Mammary epithelial cell (primary cell): ENCODE measurements at places on chromosomes 12 and 14. TPM values are rescaled to one million over a fixed set of nuclear protein-coding genes. Genes with fewer than 3 reads are reported as not detected.

DNA sequence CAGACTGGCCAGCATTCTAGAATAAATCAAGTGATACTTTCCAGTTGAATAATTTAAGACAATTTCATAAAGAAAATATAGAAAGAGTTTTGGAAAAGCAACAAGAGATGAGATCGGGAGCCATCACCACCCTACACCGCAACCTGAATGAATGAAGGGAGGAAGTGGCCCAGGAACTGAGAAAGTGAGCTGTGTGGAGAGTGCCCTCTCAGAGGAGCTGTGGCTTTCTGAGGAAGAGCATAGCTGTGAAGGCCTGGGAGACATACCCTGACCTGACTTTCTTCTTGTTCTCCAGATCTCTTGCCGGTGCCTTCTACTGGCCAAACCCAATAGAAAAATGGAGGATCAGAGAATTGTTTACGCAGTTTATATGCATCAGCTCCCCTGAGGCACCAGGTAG lies 79.3 kb upstream of the TSPAN8 start:
- no peak for DNase-seq

Gene CFAP73
- total RNA-seq: not detected in 2 replicates

Gene NFKBIA
- 81.0 TPM for total RNA-seq

DNA sequence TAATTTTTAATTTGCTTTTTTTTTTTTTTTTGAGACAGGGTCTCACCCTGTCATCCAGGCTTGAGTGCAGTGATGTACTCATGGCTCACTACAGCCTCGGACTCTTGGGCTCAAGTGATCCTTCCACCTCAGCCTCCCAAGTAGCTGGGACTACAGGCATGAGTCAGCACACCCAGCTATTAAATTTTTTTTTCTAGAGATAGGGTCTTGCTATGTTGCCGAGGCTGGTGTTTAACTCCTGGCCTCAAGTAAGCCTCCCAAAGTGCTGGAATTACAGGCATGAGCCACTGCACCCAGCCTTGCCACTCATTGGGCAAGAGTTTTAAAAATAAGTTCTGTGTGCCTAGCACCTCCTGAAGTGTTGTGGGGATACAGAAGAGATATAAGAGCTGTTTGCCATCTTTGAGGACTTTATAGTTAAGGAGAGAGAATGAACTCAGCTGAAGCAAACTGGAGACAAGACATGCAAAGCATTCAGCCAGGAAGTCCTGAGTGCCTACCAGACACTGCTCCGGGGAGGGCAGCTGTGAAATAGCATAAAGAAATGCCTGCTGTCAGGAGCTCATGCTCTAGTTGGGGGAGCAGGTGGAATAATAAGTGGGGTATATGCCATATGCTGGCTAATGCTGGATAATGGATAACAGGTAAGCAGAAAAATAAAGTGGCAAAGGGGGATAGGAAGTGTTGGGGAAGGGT lies 15.0 kb upstream of the EMP1 start:
- no peak for DNase-seq

DNA sequence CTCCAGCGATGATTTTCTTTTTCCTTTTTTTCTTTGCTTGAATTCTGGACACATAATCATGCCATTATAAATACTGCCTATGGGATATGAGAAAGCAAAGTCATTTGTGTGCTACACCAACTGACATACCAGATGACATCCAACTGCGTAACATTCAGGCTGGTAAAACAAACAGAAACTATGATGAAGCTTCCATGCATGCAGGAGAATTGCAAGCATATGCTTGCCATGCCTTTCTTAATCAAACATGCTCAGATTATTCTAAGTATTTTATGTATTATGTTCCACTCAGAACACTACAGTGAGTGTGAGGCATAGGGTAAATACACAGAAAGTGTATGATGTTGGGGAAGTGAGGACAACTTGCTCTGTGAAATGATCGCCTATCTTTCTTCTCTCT lies 97.4 kb downstream of the C12orf50 start:
- peak; percentile 30 for DNase-seq

GRCh38 chr12:69906411-69907216 lies 81.6 kb downstream of the MYRFL start:
- no peak for DNase-seq

DNA sequence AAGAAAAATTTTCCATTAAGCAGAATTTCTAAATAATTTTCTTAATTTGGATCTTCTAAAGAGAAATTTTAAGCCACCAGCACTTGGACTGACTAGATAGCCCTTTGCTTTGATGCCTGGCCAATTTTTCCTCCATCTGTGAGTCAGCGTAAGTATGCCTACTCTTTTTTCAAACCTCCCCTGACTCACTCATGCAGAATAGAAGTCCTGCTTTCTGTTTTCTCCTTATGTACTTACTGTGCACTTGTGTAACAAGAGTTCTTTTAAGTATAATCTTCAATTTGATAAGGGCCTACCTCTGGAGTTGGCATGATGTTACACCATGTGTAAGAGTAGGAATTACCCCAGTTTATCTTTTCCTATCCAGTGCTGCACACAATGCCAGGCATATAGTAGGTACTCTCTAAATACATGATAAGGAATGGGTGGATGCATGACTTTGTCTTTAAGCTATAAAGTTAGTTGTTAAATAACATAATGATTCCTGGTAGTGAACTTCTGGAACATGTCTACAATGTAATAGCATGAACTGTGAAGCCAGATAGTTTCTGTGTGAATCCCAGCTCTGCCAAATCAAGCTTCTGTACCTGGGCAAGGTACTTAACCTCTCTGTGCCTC lies 329.6 kb downstream of the TMTC2 start:
- DNase-seq: peak; percentile 84

Gene ARL6IP4
- total RNA-seq: 166 and 203 TPM in 2 replicates

DNA sequence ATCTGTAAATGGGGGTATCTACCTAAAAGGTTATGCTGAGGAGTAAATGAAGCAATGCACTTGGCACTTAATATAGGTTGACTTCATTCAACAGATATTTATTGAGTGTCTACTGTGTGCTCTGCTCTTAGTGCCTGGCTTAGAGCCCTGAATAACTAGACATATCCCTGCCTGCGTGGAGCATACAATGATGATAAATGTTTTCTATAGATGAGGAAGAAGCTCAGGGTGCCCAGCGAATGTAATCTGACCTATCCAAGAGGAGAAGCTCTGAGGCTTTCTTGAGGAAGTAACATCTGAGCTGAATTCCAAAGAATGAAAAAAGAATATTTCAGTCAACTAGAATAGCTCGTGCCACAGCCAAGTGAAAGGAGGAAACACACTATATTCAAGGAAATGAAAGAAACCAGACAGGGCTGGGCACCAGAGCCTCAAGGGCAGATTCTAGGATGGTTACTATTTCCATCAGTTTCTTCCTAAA lies 17.9 kb upstream of the HIGD1C start:
- no peak for DNase-seq

Gene CLEC14A
- total RNA-seq: not detected

- no peak for DNase-seq
Measured at GRCh38 chr12:80178846-80179245, 79.5 kb downstream of the OTOGL start.

Gene SLC25A29
- 29.7 and 34.4 TPM in 2 replicates for total RNA-seq

GRCh38 chr14:56023661-56024081 lies 94.5 kb upstream of the PELI2 start:
- no peak for DNase-seq

Gene STON2
- total RNA-seq: 94.1 and 125 TPM in 2 replicates

GRCh38 chr12:49126852-49127763 lies 4.1 kb downstream of the TUBA1B start:
- DNase-seq: no peak

Gene MMP19
- 2.1 and 2.2 TPM in 2 replicates for total RNA-seq

Gene CLEC6A
- total RNA-seq: not detected in 2 replicates

Gene IL25
- not detected in 2 replicates for total RNA-seq

DNA sequence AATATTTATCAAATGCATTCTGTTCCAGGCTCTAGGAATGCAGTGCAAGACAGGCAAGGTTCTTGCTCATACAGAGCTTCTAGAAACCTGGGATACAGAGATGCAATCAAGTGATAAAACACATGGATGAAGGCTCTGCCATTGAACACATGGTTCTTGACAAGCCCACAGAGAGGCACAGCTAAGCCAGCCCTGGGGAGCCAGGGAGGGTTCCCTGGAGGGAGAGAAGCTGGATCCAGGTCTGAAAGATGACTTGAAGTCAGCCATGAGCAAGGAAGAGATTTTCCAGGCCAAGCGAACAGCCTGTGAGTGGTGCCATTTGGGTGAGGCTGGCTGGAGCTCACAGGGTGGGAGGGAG lies 66.2 kb downstream of the IRF2BPL start:
- no peak for DNase-seq

Gene KCNK13
- not detected for total RNA-seq

- DNase-seq: no peak
Measured at GRCh38 chr12:104938371-104938770, 19.7 kb downstream of the SLC41A2 start.

- no peak for DNase-seq
Measured at GRCh38 chr14:84288781-84289180, 1241.2 kb upstream of the FLRT2 start.

DNA sequence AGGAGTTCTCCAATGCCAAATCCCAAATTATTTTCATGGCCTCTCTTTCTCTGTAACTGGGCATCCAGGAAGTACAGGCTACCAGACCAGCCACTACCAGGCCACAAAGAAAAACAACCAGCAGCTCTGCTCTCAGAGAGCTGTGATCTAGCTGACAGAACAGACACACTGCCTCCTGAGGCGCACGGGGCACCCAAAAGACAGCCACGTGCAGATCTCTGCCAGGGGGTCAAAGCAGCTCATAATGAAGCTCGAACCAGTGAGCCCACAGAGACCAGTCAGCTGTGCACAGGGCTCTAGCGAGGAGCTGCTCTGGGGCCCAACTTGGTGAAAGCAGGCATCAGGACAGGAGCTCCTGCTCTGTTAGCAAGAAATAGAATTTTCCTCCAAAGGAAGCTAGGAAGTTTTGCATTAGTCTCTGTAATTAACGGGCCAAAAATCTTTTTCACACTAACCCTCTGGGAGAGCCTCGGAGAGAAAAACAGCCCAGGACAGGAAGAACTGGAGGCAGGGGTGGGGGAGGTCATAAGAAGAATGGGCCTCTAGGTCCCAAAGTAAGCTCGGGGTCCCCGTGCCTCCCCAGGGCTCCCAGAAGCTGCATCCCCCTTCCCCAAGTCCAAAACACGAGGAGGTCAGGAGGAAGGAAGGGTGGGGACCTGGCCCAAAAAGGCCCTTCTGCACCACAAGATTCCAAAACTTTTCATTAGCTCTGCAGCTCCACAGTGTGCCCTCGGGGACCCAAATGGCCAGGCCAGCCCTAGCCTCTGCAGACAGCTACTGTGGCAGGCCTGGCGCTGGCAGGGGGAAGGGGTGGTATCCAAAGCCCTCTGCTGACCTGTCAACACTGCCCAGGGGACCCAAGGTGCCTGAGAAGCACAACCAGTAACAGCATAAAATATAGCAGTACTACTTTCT lies 30.2 kb downstream of the ACTN1 start:
- no peak for DNase-seq

- no peak for DNase-seq
Measured at GRCh38 chr12:100156731-100157426, 14.2 kb upstream of the BLTP3B start.

DNA sequence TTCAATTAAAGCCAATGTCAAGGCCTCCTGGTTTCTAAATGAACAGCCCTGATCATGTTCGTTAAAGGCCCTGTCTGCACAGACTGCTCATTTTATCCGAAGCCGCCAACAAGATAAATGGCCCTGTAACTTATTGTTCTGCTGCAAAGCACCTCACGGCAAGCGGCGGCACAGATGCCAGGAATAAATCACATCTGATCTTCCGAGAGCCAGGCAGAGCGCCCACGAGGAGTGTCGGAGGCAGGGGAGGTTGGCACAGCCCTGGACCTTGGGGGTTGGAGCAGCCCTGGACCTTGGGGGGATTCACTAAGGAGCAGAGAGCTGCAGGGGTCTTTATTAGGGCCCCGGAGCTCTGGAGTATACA lies 110.5 kb downstream of the SCARB1 start:
- no peak for DNase-seq

- DNase-seq: peak; percentile 46
Measured at GRCh38 chr12:21559855-21560569, 33.9 kb downstream of the SPX start.

Gene GSG1
- total RNA-seq: not detected in 2 replicates

DNA sequence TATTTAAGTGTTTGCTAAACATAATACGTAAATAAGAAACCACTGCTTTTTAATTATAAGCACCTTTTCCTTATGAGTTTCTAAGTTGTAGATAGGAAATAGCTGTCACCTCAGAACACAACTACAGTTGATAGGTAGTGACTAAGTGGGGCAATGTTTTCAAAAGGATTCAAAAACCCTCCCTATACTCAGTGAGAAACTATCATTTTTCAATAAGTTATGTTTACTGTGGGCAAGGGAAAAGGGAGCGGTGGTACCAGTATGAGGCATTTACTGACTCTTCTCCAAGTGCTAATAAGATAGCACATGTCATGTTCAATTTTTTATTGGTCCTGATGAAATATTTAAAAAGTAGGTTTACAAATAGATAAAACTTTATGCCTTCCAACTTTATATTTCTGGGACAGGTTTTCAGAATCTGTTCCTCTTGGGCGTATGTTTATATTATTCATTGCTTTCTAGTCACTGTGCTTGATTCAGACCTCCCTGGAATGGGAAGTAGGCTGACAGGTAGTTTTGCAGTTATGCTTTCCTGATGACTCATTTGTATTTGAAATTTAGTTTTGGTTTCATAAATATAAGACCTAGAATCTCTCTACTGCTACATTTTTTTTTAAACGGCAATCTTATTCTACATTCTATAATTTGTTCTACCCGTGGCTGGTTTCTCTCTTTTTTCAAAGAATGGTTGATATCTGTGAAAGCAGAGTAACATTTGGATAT lies 153.1 kb downstream of the TMEM117 start:
- peak; percentile 57 for DNase-seq

DNA sequence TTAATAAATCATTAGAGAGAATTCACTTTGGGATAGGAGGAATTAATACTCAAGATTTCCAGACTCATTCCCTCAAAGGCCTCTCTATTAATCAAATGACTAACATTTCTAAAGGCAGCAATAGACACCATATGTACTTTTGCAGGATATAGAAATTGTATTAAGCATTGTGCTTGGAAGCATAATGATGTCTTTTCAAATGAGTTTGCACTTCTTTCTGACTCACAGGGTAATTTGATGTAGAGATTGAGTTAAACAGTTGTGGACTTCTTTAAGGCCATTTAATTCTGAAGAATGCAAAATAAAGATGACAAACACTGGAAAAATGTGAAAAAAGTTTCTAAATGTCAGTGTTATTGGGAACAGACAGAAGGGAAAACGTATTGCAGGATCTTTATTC lies 63.4 kb upstream of the CSRP2 start:
- peak; percentile 17 for DNase-seq

DNA sequence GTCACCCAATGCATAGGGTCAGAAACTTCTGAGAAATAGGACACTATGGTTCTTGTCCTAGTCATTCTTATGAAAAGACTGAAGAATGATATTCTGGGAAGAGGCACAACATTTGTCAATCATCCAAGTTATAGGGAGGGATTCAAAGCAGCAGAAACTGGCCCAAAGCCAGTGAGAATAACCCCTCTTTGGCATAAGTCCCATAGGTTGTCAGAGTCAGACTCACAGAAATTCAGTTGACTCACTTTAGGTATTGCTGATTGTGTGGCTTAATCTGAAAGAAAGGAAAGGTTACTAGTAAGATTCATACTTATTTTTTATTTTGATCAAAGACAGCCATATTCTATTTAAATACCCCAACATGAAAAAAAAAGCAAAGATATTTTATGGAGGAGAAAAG lies 151.0 kb downstream of the SRGAP1 start:
- peak; percentile 55 for DNase-seq

- no peak for DNase-seq
Measured at GRCh38 chr12:108657130-108657745, 23.5 kb upstream of the SELPLG start.

Gene AQP6
- total RNA-seq: not detected

- DNase-seq: no peak
Measured at GRCh38 chr12:79151956-79152355, 287.4 kb downstream of the SYT1 start.

Gene CATSPERB
- total RNA-seq: 1.0 TPM

GRCh38 chr12:42473561-42473960 lies 116.0 kb downstream of the PRICKLE1 start:
- DNase-seq: no peak
